GDM1 (cell line): ENCODE measurements at places on chromosomes 7 and 10.

GRCh38 chr10:96919785-96920430 lies 87.8 kb downstream of the LCOR start:
- DNase-seq: no peak

- DNase-seq: no peak
Measured at GRCh38 chr7:129949292-129950133, 3.2 kb downstream of the UBE2H start.

DNA sequence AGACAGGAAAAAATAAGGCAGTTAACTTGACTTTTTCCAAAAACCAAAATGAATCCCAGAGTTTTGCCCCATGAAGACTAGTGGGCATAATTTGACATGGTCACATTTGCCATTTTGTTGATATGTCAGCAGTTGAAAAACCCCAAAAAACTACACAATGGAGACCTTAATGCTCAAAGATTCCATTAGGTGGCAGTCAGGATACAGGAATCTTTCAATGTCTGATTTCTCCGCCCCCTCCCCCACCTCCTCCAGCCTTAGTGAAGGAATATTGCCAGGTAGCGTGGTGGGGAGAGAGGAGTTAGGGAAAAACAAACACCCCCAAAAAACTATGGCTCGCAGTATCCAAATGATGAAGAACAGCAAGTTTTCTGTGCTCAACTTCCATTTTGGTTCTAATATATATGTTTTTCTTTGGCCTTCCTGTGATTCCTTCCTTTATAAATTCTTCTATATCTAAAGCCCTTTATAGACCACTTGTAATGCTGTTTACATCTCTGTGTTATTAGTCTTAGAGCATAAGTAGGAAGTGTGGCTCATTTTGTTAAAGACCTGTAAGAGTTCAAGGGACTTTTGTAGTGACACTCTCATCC lies 6.7 kb upstream of the SMNDC1 start:
- DNase-seq: peak; percentile 22

DNA sequence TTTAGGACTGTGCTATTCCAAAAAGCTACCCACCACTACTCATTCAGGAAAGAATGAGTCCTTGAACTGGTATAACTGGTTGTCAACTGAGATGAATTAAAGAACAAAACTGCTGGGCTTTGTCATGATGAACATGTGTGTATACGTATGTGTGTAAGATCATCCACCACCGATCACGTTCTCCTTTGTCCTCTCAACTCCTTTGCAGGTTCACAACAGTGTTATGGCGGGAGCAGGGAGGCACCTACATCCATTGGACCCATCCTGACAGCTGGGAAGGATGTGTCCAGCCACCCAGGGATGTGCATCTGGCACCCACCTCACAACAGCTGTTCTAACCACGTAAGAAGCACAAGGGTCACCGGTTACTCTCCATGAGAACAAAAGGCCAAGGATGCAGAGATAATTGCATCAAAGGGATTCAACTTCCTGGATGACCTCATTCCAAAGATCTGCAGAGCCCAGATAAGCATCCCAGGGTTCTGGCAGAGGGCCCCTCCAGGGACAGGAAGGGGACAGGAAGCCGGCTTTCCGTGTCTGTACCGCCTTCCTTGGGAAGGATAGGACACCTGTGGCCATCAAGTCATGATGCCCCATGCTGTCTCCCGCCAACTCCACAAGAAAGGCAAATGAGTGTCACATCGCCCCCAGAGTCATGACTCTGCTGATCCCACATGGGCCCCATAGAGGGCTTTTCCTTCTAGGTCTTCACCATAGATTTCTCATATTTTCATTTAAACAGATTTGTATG lies 66.1 kb downstream of the STEAP1B start:
- no peak for DNase-seq

DNA sequence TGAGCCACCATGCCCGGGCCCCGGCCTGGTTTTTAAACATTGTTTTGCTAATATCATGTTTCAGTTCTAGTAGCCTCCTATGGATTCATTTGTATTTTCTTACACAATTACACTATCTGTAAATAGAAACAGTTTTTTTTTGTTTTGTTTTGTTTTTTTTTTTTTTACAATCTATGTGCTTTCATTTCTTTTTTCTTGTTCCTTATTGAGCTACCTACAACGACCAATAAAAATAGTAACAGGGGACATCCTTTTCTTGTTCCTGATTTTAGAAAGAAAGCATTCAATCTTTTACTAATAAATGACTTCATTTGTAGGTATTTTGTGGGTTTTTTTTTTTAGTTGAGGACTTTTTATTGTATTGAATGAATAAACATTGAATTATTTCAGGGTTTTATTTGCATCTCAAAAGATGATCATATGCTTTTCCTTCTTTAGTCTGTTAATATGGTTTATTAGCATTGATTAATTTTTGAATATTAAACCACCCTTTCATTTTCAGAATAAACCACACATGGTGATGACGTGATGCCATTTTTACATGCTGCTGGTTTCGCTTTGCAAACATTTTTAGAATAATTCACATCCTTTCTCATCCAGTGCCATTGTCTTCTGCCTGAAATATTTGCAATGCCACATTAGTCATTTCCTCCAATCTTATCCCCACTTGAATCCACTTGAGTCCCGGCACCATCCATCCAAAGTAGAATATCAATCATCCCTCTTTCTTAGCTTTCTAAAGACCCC lies 18.1 kb upstream of the AKR1E2 start:
- DNase-seq: no peak

DNA sequence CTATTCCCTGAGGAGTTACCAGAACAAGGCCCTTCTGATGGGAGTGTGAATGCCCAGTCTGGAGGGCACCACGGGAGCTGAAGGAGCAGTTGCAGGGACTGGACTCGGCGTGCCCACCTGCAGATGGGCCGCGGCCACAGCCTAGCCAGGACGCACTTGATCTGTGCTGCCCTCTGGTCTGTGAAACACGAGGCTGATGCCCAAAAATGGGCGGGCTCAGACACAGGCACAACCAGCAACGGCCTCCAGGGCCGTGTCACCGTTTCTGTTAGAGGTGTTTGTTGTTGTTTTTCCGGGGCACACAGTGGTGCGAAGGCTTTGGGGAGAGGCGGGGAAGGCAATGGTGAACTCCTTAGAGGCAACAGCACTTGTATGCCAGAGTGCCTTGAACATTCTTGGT lies 235.8 kb downstream of the DNAJB6 start:
- DNase-seq: no peak

DNA sequence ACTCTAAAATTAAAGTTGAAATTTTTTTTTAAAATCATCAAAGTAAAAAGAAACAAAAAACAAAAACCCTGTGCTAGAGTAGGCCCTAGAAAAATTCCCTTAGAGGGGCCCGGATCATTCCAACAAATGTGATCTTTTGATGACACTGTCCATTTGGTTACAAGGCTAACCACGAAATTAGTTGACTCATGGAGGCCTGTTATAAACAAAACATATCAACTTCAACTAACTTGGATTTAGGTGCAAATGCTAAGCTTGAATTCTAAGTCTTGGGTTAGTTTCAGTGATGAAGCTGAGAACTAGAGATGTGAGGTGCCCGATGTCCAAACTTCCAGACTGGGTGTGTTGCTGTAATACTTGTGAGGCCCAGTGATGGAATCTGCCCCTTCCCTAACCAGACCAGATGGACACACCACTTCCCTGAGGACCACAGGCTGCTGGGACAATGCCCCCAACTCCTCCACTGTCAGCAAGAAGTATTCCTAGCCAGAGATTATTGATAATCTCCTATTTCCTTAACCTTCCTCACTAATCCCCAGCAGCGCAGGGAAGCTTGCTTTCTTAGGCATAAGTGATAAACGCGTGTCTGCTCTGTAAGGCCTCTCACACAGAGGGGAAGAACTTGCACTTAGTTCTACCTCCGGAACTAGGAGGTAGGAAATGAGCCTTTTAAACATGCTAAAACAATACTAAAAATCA lies 108.7 kb downstream of the RAPGEF5 start:
- DNase-seq: no peak

- no peak for DNase-seq
Measured at GRCh38 chr7:7519056-7519455, 16.6 kb downstream of the COL28A1 start.

DNA sequence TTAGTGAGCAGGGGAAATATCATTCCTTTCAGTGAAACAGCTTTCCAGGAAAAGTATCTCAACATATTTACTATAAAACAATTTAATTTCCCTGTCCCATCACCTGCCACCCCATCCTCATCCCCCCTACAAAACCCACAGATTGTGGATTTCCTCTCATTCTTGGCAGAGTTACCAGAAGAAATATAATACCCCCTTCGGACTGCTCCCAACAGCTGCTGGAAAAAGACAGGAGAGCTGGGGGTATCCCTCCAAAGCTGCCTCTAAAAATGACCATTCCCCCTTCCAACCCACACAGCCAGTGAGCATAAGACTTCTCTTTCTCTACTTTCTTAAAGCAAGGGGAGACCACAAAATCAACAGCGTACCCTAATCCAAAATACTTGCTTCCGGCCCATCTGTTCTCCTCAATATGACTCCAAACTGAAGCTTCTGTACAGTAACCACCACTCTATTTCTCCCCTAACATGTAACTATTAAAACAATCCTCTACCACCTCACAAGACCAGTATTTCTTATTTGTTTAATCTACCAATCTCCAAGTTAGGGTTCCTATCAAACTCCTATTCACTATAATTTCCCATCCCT lies 7.8 kb downstream of the FBXW4 start:
- no peak for DNase-seq

DNA sequence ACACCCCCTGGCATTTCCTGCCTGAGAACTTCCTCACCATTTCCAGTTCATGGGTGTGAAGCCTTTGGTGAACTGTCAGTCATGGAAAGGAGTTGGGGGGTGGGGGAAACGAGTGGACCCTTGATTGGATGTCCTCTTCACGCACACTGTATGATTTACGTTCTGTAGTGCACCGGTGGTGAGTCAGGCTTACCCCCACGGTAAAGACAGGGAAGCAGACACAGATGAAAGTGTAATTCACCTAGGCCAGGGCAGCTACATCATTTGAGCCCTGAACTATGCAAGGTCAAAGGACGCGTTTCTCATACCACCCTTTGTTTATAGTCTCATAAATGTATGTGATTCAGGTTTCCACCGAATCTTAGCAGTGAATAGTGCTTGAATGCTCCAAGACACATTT lies 628.3 kb upstream of the PFKP start:
- DNase-seq: no peak

GRCh38 chr10:28661035-28661434 lies 16.3 kb upstream of the BAMBI start:
- no peak for DNase-seq

- DNase-seq: no peak
Measured at GRCh38 chr7:36084485-36085091, 68.5 kb upstream of the EEPD1 start.

DNA sequence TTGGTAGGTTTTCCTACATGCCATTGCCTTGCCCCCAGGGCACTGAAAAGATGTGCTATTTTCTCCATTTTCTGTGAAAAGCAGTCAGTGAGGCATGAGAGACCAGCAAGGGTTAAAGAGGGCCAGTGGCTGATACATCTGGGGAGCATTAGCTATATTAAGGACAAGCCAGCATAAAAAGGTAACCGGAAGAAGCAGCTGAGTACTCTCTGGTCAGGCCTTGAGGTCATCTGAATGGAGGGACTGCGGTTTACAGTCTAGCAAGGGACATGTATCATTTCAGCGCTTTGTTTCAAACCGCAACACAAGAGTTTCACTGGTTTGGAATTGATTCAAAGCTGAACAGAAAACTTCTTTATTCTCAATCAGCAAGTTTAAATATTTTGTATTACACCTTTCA lies 120.4 kb downstream of the EPDR1 start:
- DNase-seq: no peak

GRCh38 chr7:148135997-148136396 lies 454.6 kb upstream of the C7orf33 start:
- no peak for DNase-seq

GRCh38 chr10:566241-566885 lies 123.1 kb downstream of the DIP2C start:
- DNase-seq: no peak

DNA sequence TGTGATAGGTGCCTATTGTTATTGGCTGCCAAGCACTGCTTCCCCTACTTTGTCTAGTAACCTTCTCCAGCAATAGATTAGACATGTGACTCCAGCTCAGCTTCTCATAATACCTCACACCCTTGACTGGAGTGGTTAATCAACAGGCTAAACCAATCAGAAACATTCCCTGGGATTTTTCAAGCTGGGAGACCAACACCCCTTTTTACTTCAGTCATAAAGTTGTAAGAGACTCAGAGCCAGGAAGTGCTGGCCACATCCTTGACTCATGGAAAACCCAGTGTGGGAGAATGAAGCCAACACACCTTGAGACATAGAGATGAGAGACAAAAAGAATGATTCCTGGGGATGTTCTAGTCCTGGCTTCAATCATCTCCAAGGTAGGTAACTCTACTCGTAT lies 62.6 kb upstream of the HECTD2 start:
- no peak for DNase-seq

GRCh38 chr10:130202984-130203621 lies 66.9 kb downstream of the GLRX3 start:
- peak; percentile 3 for DNase-seq

GRCh38 chr7:22554184-22554583 lies 54.2 kb upstream of the STEAP1B start:
- DNase-seq: no peak

- DNase-seq: no peak
Measured at GRCh38 chr7:91285696-91286355, 21.6 kb downstream of the FZD1 start.

- no peak for DNase-seq
Measured at GRCh38 chr7:155597753-155598140, 46.7 kb upstream of the RBM33 start.

DNA sequence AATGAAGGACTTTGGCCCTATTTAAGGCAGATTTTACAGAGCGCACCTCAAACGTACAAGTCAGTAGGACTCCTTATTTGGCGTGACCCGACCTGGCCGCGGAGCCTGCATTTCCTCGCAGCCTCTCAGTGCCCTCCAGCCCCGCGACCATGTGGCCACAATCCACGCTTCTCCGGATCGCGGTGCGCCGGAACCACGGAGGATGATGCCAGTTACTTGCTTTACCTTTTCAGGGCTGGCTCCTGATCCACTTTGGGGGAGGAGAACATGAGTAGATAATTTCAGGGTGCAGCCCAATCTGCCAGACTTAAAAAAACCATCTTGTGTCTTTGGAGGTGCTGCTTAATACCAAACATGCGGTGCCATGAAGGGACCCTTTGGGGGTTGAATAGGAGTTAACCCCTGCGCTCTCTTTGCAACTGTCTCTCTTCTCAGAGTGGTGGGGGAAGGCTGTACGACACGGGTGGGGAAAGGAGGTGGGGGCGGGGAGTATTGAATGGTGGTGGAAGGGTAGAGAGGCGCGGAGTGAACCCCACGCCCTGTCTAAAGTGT lies 1.5 kb downstream of the FRAT1 start:
- no peak for DNase-seq

- no peak for DNase-seq
Measured at GRCh38 chr10:70078937-70079336, 26.3 kb downstream of the MACROH2A2 start.
